ENCODE measurements at places on chromosomes 5 and 9. TPM values are rescaled to one million over a fixed set of nuclear protein-coding genes. Genes with fewer than 3 reads are reported as not detected.

IRGM gene
- not detected for total RNA-seq

KIF20A gene
- total RNA-seq = 21.8 TPM

DNA sequence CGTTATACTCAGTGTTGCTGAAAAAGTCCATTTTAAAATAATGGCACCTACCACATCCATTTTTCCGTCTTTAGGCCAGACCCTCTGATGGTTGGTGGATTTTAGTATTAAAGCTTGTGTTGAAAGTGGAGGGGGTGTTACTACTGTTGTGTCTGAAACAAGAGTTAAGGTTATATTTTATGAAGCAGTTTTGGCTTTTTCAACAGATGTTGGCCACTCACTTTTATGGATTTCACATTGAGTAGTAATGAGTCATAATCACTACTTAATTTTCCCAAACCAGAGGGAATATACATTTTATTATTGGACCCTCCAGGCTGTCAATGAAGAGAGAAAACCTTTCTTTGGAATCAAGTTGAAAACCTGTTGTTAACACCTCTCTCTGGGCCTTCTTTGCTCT, 88.0 kb downstream of the TRIO start:
- no peak for DNase-seq

DNA sequence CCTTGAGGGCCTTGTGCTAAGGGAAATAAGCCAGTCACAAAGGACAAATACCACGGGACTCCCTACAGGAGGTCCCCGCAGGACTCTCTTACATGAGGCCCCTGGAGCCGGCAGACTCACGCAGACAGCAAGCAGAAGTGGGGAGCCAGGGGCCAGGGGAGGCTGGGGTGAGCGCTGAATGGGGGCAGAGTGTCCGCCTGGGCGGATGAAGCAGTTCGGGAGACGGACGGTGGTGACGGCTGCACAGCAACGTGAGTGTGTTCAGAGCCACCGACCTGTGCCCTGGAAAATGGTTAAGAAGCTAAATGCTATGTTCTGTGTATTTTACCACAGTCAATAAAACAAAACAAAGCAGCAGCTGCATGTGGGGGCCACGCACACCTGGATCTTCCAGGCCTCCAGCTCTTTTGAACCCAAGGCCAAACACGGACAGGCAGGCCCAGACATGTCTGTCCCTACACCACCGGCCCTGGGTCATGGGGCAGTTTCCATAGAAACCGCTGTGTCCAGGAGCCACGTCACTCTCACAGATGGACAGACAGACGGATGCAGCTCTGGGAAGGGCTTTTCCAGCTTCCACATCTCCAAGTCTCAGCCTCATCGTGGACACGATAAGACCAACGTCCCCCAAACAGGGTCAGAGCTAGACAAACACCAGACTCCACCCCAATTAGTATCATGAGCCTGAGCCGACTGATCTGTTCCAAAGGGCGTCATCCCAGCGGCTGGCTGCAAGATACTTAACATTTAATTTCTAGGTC, 103.9 kb downstream of the VAV2 start:
- no peak for DNase-seq

DNA sequence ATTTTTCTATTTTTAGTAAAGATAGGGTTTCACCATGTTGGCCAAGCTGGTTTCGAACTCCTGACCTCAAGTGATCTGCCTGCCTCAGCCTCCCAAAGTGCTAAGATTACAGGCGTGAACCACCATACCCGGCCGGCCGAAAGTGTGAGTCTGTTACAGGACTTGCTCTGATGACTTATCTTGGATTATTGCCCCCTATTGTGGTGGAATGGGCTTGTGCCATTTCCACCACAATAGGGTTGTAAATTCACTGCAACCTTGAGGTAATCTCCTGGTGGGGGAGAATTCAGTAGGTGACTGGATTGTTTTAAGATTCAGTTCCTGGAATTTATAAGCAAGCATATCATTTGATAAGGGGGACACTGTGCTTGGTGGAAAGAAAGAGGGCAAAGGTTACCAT, 15.0 kb upstream of the HMGCR start:
- DNase-seq = no peak

- no peak for DNase-seq
Measured at GRCh38 chr5:124865603-124866354, 119.3 kb upstream of the ZNF608 start.
